ENCODE measurements at places on chromosomes 13 and 19. TPM values are rescaled to one million over a fixed set of nuclear protein-coding genes. Genes with fewer than 3 reads are reported as not detected.

DNA sequence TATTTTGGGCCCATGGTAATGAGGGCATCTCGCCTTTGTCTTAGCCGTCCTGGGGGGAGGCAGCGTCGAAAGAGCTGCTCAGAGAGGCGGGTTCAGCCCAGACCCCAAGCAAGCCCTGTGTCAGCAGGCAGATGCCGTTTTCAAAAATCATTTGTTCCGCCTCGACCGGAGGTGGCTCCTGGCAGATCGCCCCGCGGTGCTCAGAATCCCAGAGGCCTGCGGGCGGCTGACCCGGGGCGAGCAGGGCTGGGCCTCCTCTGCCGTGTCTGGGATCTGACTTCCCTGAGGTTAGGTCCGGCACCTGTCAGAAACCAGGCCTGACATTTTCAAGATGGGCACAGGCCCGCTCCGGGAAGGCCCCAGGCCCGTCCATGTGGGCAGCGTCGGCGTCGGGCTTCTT lies 36.1 kb downstream of the CRTC1 start:
- no peak overlapping the region for H3K27ac ChIP-seq
- no peak for DNase-seq
- H3K4me3 ChIP-seq, result no peak overlapping the region
- H3K36me3 ChIP-seq, result no peaks in the 10 kb centered on the region

DNA sequence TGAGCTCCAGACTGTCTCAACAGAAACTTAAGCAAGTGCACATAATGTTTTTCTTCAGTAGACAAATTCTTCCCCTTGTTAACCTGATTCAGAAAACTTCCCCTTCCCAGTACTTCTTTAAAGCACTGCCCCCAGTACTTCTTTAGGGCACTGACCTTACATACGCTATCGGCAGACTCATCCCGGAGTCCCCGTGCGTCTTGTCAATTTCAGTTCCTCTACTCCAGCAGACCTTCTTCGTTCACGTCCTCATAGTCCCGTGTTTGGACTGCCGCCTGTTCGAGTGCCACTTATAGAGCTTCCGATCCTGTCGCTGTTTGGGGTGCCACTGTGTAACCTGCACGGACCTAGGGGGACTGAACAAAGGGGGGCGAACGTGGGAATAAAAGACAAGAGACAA lies 29.0 kb downstream of the ZNF627 start:
- DNase-seq, result no peak
- H3K4me1 ChIP-seq, result peaks cover 5% of the 10 kb centered on the region

The RINL gene
- total RNA-seq, result 73.4 TPM

The CYP4F11 gene
- total RNA-seq, result not detected

The TTC9B gene
- total RNA-seq, result not detected

The GSK3A gene
- total RNA-seq, result 48.0 TPM

The ZNF541 gene
- 0.09 TPM for total RNA-seq

The ZNF540 gene
- total RNA-seq, result 0.41 TPM

Data from activated T-helper 2 cell treated with anti-CD3 and anti-CD28 coated beads, Interferon-gamma antibody, Interleukin-2, Interleukin-4, amounts not matched to agents 10 μg/mL and 5 μg/mL and 100 μg/mL, durations not matched to agents 14 hours and 24 hours and 36 hours (primary cell).